Activated T-helper 2 cell treated with anti-CD3 and anti-CD28 coated beads, Interferon-gamma antibody, Interleukin-2, Interleukin-4, amounts not matched to agents 10 μg/mL and 5 μg/mL and 100 μg/mL, durations not matched to agents 14 hours and 24 hours and 36 hours (primary cell): ENCODE measurements at places on chromosomes 11 and 22.

DNA sequence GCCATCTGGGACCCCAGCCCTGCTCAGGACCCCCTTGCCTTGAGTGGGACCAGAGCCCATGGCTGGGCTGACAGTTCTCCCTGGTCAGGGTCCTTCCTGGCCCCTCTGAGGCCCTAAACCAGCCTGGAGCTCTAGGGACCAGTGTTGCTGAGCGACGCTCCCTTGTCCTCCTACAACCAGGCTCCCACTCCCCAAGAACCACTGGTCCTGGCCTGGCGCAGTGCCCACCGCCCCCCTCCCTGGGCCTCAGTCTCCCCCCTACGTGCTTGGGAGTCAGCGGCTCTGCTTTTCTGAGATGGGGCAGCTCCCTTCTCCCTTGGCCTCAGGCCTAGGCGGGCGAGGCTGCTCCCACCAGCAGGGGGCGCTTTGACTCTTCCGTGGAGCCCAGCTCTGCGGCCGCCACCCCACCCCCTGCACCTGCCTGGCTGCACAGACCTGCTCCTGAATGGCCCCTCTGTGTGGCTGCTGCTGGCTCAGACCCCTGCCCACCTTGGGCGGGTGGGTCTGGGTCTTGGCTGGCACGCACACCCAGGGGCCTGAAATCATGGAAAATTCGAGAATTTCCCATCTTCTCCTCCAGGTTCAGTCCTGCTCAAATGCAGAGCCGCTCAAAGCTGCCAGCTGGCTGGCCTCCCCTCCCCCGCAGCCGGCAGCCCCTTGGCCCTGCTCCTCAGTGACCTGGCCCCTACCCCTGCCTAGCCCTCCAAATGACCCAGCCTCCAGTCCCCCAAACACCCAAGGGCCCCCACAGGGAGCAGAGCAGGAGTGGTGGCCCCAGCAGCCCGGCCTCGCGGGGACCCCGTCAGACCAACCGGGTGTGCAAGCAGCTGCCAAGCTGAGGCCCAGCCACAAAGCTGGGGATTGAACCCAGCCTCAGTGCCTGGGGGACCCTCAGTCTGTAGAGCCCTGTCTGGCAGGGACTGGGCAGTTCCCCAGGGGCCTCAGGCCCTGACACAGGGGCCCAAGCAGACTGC lies 9.1 kb downstream of the PRR33 start:
- DNase-seq = peak; percentile 66

- DNase-seq = no peak
Measured at GRCh38 chr11:57432714-57433163, 5.8 kb upstream of the SLC43A3 start.

DNA sequence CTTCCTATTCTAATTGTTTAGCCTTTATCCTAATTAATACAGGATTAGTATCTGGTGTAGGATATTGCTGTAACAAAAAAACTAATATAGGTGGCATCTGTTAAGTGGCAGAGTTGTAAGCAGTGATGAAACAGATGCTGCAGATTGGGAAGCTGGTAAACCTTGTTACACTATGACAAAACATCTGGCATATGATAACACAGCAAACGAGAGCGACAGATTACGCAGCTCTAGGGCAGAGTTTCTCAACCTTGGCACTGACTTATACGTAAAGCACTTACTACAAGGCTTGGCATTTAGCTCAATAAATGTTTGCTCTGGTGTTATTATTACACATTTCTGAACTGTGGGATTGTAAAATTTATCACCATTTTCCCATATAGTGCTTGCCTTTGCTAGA lies 137.0 kb downstream of the ATG16L2 start:
- DNase-seq = no peak

DNA sequence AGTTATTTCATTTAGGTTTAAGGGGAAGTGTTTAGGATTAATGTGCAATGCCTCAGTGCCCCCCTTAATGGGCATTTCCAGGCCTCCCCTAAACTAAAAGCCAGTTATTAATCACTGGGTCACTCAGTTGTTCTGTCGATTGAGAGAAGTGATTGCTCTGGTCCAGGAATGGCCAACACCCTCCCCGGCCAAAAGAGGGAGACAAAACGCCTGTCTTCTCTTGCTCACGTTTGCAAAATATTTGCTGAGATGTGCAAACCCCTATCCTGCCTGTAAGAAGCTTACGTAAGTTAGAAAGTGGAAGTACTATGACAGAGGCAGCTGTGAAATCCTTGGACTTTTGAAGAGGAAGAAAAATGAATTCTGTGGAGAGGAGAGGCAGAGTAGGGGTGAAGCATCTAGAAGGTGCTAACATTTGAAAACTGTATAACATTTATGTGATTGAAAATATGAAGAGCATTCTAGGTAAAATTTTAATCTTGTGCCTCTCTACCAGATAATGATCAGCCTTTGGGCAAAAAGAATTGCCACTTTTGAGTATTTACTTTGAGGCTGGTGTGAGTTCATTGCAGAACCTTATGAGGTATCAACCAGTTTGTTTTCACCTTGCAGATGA lies 37.7 kb downstream of the NTM start:
- no peak for DNase-seq

- peak; percentile 72 for DNase-seq
Measured at GRCh38 chr11:64859542-64860414, 15.3 kb upstream of the CDC42BPG start.

DNA sequence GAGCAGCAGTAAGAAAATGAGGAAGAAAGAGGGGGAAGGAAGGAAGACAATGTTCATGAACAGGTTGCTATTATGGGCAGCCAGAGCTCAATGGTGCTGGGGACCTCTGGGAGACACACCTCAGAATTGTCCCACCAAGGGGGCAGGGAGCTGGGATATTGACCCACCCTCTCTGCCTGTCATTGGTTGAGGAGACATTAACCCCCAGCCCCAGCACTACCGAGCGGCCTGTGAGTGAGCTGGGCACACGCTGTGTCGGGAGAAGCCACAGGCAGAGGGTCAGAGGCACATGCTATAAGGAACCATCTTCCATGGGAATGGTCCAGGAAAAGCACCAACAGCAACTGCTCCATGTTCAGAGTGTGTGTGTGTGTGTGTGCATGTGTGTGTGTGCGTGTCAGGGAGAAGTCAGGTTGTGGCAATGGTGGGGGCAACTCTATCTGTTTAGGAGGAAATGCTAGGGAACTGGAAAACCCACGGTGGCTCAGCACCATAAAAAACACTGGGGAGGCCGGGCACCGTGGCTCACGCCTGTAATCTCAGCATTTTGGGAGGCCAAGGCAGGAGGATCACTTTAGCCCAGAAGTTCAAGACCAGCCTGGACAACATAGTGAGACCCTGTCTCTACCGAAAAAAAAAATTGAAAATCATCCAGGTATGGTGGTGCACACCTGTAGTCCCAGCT lies 49.2 kb downstream of the CD6 start:
- no peak for DNase-seq

DNA sequence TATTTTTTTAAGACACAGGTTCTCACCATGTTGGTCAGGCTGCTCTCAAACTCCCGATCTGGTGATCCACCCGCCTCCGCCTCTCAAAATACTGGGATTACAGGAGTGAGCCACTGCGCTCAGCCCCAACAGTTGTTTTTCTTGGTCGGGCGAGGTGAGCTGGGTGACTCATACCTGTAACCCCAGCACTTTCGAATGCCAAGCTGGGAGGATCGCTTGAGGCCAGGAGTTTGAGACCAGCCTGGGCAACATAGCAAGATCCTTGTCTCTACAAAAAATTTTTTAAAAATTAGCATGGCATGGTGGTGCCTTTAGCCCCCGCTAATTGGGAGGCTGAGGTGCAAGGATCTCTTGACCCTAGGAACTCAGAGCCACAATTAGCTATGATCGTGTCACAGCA lies 7.0 kb upstream of the NF2 start:
- no peak for DNase-seq

DNA sequence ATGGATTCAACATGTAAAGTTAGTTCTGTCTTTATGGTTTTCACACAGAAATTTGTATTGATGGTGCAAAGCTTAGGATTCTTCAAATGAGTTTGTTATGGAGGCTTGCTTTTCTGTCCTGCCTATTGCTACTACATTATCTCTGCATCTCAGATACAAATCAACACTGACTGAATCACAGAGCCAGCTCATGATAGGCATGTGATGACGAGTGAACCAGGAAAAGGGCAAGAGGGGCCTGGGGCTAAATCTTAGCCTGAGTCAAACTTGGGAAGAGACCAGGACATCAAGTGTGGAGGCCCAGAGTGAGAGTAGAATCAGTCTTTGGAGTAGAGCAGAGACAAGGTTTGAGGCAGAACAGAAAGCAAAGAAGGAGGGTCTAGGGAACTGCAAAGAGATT lies 107.1 kb upstream of the CD44 start:
- no peak for DNase-seq

DNA sequence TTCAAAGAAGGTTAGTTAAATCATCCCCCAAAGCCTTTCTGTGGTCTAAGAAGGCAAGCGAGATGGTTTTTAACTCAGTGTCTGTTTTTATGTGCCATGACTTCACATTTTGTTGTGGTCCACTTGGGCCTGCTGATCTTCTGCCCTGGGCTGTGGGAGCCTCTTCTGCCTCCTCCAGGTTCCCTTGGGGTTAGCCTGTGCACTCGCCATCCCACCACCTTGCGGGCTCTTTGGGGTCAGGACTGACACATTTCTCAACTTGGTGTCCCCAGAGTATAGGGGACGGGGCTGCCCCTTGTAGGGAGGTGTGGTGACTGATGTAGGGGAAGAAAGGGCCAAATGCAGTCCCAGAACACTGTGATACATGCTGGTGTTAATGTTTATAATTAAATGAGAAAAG lies 207.0 kb downstream of the TBC1D22A start:
- DNase-seq = no peak

DNA sequence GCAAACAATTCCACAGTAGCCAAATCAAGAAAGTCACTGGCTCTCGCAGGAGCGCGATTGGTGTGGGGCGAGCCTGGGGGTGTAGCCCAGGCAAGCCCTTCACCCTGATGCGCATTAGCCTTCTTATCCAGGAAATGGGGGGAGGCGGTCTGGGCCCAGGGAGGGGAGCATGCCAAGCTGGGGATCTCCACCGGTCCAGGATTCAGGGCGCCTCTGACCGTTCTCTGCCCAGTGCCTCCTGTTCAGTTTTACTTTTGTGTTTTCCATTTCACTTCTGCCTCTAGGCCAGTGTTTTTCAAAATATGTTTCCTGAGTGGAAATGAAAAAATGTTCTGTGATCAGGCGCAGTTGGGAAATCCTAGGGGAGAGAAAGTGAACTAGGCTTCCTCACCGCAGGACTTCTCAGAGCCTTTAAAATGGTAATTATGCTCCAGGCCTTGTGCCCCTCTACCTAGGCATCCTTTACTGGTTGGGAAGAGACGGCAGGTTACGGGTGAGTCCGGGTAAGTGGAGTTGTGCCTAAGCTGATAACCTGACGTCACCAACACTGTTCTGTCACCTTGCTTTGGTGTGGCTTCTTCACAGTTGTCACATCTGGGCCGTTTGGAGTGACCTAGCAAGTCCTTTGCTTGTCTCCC lies 18.4 kb downstream of the LRP5 start:
- no peak for DNase-seq

DNA sequence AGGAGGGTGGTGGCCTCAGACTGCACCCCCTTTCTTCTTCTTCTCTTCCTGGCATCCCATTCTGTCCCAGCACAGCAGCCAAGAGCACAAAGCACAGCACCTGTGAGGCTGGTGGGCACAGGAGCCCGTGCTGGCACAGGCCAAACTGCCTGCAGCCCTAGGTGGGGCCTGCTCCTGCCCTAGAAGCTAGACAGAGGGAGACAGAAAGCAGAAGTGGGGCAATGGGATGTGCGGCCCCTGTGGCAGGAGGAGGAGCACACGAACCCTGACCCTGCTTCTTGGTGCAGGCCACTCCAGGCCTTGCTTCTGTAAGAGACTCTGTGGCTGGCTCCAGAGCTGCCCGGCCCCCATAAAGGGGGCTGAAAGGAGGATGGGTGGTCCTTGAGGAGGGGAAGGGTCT lies 3.9 kb upstream of the PTS start:
- DNase-seq = no peak

DNA sequence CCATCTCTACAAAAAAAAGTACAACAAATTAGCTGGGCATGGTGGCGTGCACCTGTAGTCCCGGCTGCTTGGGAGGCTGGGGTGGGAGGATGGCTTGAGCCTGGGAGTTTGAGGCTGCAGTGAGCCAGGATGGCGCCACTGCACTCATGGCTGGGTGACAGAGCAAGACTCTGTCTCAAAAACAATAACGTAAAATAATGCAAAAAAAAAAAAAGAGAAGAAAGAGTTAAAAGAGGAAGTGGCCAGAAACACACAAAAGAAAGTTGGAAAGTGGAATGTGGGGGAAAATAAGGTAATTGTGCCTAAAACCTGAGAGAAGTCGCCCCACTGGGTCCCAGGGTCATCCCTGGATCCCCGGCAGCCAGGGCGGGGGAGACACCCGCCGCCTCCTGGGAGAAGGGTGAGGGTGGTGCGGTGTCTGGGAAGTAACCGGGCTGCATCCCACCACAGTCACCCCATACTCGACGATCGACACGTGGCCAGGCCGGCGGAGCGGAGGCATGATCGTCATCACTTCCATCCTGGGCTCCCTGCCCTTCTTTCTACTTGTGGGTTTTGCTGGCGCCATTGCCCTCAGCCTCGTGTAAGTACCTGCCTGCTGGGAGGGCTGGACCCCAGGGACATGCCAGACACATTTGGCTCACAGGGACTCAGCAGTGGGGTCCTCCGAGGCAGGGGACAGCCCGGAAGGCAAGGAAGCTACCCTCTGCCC lies 8.1 kb downstream of the UPK3A start:
- no peak for DNase-seq

GRCh38 chr22:19051381-19052072 lies 70.7 kb downstream of the DGCR2 start:
- DNase-seq = no peak

- no peak for DNase-seq
Measured at GRCh38 chr11:131601586-131601985, 231.2 kb downstream of the NTM start.
